ENCODE measurements at places on chromosomes 5 and 9.

GRCh38 chr5:153926201-153926600 lies 112.5 kb downstream of the FAM114A2 start:
- no peak for DNase-seq

DNA sequence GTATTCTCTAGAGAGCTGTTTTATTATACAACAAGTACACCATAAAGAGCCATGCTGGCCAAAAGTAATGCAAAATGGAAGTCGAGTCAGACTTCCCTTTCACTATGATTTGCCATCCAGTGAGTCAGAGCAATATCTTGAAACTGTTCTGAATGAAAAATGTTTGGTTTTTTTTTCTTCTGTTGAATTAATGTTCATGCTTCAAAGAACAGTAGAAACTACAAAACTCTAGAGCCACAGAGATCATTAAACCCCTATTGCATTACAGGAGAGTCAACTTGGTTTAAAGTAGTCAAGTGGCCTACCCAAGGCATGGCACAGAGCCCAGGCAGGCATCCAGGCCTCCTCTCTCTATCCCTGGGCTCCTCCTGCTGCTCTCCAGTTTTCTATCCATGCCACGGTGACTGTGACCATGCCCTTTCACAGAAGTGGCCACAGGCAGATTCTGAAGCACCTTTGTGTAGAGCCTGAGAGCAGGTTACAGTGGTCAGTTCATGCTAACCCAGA lies 358.9 kb downstream of the DEPDC1B start:
- DNase-seq, result peak; percentile 27

DNA sequence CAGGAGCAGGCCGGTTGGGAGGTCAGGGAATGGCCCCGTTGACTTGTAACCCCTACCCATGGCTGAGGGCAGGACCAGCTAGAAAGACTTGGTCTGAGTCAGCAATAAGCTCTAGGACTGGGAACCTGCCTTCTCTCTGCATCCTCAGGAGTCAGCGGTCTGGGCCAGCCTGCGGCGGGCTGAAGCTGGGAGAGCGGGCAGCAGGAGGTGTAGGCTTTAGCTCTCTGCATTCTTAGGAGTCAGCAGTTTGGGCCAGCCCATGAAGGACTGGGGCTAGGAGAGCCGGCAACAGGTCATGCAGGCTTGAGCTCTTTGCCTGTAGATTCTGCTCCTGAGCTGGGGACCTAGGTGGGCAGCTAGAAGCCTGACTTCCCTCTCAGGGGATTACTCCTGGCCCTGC lies 6.4 kb upstream of the SMIM32 start:
- DNase-seq, result no peak

DNA sequence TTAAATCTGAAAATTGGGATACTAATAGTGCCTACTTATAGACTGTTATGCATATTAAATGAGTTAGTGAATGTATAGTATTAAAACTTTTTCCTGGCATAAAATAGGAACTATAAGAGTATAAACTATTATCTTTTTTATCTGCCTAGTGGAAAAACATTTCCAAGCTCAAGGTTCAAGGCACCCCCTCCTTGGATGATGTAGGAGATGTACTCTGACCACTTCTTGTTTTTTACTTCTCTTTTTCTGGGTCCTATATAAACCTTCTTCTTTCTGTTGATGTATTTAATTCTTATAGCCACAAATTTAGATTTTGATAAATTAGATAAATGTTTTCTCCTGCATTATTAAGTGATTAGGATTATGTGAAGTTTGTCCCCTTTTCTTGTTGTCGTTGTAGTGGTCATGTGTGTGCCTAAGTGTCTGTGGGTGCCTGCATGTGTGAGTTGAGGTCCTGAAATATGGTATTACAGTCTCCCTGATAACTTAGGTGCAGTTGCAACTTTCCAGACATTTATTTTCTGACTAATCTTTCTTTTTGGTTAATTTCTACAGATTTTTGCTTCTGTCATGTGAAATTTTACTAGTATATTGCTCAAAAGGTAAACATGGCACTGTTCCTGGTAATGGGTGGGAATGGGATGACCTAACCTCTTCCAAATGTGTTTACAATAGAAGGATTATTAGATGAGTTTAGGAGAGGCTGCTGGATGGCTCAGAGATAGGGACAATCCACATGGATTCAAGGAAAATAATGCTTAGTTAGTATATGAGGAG lies 160.8 kb upstream of the CDKN2B start:
- no peak for DNase-seq

GRCh38 chr5:33205079-33205478 lies 235.7 kb upstream of the TARS1 start:
- no peak for DNase-seq

- DNase-seq, result peak; percentile 62
Observed at GRCh38 chr5:118791926-118792734, 196.2 kb downstream of the DTWD2 start.

- DNase-seq, result no peak
Observed at GRCh38 chr5:123735384-123735783, 223.4 kb downstream of the CSNK1G3 start.
